ENCODE measurements at places on chromosomes 12 and 14.
A peak's percentile ranks its signal among the peaks of the same experiment; 100 is the strongest.

DNA sequence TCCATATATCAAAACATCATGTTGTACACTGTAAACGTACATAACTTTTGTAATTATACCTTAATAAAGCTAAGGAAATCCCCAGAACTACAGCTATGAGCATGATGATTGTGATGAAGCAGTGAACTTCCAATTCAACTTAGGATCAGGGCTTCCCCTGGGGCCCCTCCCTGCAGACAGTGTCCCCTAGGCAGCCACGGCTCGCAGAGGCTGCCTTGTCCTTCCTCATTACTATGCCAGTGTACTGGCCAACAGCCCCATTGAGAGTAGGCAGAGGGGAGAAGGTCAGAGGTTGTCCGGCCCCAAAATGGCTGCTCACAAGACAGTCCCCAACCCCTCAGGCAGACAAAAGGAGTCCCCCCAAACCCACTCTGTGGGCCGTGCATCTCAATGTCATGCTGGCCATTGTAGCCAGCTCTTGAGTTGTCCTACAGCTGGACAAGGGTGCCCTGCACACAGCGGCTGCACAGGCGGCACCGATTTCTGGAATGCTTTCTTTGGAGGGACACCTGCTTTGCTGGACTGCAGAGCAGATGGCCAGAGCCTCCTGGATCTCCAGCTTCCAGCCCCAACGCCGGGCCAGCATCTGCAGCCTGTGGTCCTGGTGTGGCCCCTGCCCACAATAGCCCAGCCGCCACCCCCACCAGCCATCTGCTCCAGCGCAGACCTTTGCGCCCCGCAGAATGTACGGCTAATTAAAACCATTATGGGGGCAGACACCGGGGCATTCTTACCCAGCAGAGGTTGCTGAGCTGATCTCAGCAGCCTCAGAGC, 46.1 kb downstream of the NIN start:
- DNase-seq: peak; percentile 9

- DNase-seq: no peak
Observed at GRCh38 chr12:684416-684815, 21.2 kb upstream of the NINJ2 start.

GRCh38 chr14:104885973-104886689, 21.1 kb downstream of the CEP170B start:
- no peak for DNase-seq

DNA sequence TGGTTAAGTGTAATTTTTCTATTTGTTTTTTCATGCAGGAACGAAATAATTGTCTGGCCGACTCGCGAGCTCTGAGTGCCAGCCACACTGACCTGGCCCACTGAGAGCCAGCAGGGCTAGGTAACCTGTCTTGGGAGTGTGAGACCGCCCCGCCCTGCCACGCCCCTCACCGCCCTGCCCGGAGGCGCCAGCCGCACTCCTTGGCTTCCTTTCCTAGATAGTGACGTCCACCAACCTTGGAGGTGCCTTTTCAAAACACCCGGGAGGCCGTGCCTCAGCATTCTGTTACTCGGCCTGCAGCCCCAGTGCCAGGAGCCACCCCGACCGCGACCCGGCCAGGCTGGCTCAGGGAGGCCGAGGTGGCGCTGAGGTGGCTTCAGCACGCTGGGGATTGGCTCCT, 21.7 kb downstream of the XRCC3 start:
- no peak for DNase-seq

- no peak for DNase-seq
Observed at GRCh38 chr14:104678346-104678745, 11.1 kb upstream of the INF2 start.

- no peak for DNase-seq
Observed at GRCh38 chr14:57080691-57081090, 188.0 kb downstream of the EXOC5 start.

DNA sequence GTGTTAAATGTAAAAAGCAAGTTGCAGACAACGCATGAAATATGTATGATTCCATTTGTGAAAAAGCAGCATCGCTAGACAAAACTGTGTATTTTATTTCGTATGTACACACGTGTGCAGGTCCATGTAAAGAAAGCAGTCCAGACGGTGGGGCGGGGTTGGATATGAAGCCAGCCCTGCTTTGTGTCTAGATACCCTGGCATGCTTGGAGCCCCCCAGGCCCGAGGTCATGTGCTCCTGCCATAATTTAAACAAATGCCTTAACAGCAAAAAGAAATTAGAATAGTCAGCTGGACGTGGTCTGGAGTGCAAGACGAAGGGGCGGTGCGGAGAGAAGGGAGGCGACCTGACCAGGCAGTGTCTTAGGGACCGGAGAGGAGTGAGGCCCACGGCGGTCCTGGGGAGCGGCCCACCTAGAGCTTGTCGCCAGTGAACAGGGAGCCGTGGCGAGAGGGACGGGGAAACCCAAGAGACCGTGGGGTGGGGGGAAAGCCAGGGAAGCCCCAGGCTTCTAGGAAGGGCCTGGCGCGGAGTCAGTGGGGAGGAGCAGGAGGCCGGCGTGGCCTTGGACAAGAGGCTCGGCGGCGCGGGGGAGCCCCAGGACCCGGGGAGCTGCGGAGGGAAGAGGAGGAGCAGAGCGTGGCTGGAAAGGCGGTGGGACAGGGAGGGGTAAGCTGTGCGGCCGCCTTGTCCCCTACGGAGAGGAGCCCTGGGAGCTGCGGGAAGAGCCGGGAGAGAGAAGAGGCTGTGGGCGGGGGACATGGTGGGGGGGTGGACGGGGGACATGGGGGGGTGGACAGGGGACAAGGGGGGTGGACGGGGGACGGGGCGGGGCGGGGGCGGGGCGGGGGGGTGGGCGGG, 118.5 kb upstream of the C14orf180 start:
- no peak for DNase-seq

DNA sequence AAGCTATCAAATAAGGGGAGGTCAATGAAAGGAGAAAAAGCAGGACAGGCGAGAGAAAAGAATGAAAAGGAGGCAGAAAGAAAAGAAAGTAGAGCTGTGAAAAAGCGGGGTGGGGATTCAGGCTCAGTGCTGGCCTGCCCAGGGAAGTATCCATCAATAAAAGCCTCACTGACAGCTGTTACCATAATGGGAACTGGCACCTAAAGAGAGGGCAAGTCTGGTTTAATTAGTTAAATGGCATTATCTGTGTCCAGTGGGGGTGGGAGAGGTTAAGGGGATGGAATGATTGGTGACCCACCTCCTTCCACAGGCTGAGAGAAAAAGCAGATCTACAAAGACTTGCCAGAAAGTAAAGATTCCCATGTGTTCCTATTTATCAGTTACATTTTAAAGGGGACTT, 7.4 kb downstream of the SALL2 start:
- no peak for DNase-seq

DNA sequence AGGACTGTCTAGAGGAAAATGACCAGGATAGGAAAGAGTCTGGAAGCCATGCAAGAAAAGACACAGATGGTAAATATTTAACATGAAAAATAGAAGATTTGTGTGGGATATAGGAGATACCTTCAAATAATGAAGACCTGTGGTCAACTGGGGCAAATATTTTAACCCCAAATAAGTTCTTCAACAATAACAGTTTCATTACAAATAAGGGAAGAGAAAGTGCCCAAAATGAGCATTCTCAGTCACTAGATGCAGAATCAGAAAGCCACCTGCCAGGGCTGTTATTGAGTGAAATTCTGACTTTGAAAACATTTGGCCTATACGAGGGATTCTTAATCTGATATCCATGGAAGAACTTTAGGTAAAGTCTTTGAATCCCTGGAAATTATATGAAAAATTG, 231.2 kb upstream of the PLEKHG7 start:
- DNase-seq: no peak

- DNase-seq: no peak
Observed at GRCh38 chr14:70166530-70167203, 22.1 kb downstream of the SLC8A3 start.

DNA sequence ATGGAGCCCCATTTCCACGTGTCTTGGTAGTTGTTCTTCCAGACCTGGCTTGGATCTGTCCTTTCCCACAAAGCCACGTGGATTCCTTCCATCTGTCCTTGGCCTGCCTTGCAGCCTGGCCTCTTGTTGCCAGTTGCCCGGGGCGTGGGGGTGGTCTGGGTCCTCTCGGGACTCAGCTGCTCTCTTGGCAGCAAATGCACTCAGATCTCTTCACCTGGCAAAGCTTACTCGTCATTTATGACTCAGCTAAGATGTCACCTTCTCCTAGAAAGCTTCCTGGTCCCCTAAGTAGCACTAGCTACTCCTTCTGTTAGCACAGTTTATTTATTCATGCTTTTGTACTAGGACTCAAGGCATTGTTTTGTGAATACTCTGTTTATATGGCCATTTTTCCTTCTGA, 13.6 kb downstream of the PLEKHG3 start:
- DNase-seq: no peak

GRCh38 chr12:26573225-26573909, 259.6 kb downstream of the ITPR2 start:
- DNase-seq: no peak

DNA sequence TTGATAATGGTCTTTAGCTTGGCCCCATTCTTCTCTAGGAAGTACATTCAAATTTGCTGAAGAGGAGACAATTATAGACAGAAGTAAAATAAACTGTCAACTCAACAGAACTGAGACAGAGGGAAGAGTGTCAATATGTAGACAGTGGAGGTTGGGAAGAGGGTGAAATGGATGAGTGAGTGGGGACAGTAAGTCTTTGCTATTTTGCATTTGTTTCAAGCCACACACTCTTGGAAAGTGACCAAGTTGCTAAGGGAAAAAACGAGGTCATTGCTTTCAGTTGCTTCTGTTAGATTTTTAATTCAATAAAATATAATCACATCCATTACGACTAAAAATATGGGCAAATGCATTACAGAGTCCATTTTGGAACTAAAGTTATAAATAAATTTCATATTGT, 47.8 kb downstream of the BTBD7 start:
- no peak for DNase-seq

GRCh38 chr12:123983822-123984485, 10.9 kb downstream of the ZNF664 start:
- DNase-seq: peak; percentile 64

DNA sequence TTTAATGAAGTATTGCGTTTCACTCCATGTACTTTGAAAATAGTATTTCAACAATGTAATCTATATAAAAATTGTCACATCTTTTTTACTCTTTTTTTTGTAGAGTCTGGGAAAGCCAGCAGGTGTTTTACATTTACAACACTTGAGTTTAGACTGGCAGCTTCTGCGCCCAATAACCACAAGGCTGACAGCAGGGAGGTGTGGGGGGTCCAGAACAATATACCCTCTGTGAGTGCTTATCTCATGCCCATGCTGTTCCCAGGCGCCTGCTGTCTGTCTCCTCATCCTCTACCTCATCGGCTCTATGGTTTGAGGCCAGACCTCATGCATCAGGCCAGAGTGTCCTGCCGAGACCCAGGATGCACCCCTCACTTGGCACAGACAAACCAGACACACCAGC, 24.9 kb downstream of the FBRSL1 start:
- DNase-seq: no peak

DNA sequence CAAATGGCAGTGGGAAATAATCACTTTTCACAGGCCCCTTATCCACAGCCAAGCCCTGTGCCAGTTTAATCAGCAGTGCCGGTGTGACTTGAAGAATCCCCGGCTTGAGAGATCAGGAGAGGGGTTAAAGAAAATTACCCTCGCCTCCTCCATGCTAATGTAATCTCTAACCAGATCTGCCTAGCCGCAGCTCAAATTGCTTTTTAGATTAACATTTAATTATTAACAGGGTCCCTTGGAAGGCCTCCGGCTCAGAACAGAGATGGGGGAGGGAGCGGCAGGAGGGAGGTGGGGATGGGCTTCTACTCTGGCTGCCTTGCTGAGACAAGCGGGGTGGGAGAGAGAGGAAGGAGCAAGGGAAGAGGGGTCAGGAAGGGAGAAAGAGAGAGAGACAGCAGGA, 24.0 kb downstream of the FAM222A start:
- no peak for DNase-seq

- no peak for DNase-seq
Observed at GRCh38 chr14:81031488-81031887, 76.1 kb downstream of the TSHR start.

DNA sequence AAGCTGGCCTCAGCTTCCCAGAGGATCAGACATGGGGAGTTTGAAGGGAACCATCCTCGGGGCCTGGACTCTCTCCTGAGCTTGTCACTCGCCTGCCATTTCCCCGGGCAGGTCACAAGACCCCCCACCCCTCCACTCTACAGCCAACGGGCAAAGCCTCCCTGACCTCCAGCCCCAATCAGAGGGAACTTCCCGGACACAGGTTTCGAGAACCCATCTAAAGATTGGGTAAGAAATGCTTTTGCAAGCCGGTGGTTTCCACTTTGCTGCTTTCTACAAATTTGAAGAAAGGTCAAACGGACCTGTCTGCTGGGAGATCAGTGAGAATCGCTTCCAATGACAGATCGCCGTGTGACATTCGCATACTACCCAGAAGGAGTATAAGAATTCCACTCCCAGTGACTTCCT, 89.6 kb downstream of the SCARB1 start:
- DNase-seq: no peak

- no peak for DNase-seq
Observed at GRCh38 chr12:29147731-29148595, 1.1 kb upstream of the FAR2 start.

DNA sequence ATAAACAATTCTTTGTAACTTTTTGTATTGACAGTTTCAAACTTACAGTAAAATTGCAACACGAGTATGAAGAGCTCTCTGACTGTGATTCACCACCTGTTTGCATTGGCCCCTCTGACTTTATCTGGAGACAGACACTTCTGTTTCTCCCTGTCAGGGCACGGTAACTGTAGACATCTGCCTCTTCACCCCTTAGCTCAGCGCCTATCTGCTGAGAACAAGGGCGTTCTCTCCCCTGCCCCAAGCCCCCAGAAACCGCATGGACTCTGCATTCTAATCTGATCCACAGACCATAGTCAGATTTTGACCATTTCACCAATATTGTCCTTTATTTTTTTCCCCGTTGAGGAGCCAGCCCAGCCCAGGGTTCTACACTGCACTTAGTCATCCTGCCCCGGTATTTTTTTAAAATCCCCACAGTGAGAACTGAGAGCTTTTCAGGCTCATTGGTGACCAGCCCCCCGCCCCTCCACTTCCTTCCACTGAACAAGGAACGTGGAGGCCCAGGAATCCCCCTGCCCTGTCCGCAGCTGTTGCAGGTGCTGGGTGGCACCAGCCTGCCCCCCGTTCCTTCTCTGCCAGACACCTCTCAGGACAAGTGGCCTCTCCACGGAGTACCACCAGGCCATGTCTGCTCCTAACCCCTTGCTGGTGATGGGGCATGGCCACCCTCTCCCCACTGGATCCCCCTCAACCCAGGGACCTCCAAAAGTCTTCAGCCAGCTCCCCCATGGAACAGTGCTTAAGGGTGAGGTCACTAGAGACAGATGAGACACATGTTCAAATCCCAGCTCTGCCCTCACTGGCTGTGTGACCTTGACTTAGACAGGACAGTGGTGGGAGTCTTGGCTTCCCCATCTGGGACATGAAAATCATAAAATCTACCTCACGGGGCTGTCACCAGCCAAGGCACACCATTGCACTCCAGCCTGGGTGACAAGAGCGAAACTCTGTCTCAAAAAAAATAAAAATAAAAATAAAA, 11.2 kb downstream of the RHOF start:
- peak; percentile 63 for DNase-seq
